H9 (cell line): ENCODE measurements at places on chromosomes 5 and 9.

GRCh38 chr5:147760086-147760875 lies 22.2 kb downstream of the JAKMIP2 start:
- DNase-seq, result no peak

DNA sequence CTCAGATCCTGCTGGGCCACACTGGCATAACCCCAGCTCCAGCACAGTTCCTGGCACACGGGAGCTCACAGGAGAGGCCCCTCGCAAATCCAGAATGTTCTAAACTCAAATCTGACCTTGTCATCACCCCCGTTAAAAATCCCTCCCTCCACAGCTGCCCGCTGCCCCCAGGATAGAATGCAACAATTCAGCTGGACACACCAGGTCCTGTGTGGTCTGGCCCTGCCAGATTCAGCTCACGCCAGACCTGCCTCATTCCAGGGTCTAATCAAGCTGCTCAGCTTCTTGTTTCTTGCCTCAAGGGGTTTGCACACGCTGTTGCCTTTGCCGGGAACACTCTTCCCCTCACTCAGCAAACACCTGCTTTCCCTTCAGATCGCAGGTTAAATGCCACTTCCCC lies 45.0 kb upstream of the ASS1 start:
- DNase-seq, result no peak

GRCh38 chr5:114339108-114339507 lies 22.8 kb upstream of the KCNN2 start:
- DNase-seq, result no peak

DNA sequence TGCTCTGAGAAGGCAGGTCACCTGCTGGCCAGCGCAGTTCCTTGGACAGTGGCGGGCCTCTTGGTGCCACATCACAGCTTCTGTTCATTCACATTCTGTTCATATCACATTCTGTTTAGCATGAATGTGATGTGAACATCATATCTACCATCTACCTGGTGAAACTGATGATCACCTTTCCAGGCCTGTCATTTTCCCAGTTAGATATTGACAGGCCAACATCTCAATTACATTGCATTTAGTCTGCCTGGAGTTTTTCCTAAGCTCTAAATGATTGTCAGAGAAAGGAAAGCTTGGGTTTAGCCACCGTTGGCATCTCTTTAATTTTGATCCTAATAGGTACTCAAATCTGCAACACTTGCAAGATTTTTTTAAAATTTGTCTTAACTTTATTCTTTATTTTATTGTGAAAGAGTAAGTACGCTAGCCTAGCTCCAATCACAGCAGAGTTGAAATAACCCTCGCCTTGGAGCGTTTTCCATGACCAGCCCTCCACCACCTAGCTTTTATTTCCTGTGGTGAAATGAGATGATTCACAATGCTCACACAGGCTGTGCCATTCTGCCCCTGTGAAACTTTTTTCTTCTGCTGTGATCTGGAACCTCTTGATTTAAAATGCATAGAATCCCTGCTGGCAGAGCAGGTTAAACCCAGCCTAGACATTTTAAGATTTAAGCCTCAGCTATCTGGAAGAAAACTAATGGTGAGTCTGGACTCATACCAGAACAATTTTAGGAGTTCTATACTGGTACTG lies 225.0 kb downstream of the ESM1 start:
- DNase-seq, result no peak

GRCh38 chr5:40678026-40678425 lies 1.7 kb upstream of the PTGER4 start:
- DNase-seq, result no peak

- DNase-seq, result no peak
Measured at GRCh38 chr5:72951671-72952468, 4.0 kb upstream of the FCHO2 start.

DNA sequence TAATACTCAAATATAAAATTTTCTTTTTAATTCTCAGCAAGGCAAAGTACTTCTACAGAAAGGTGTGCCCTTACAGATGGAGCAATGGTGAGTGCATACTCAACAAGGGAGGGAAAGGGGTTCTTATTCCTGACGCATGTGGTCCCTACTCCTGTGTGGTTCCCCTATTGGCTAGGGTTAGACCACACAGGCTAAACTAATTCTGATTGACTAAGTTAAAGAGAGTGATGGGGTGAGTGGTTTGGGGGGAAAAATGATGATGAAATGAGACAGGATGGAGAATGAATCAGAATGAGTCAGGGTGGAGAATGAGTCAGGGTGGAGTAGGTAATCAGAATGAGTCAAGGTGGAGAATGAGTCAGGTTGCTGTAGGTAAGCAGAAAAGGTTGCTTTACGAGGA lies 22.9 kb upstream of the HMGCS1 start:
- no peak for DNase-seq

- no peak for DNase-seq
Measured at GRCh38 chr5:4862500-4862899, 277.6 kb upstream of the ADAMTS16 start.

DNA sequence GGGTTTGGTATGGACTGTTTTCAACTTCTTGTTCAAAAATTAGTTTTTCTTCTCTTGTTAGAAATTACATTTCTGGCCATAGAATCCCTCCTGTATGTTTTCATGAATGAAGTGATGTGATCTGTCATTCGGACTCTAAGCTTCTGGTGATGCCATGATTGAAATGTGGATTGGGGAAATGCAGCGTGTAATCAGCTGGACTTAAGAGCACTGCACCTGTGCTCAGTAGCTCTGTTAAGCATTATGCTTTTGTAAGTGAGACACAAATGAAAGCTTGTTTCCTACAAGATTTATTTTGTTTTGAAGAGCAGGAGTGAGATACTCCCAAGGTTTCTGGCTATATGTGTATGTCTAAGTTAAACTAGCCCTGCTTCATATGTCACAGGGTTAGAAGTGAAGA lies 24.0 kb upstream of the FAM120AOS start:
- no peak for DNase-seq

DNA sequence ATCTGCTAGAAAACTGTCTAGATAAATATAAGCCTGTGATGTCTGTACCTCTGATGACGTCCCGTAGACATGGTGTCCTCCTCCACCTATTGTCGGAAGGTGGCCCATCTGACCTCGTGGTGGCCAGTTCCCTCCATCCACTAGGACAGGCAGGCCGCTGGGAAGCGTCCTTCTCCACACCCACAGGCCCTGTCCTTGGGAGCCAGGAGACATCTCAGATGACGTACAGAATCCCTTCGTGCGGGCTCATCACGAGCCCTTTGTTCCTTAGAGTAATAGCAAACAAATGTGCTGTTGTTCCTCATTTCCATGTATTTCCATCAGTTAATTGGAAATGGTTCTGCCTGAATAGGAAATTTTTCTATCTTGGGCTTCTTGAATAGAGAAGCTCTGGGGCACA lies 38.3 kb upstream of the TENT4A start:
- DNase-seq, result no peak

- DNase-seq, result no peak
Measured at GRCh38 chr5:139875957-139876356, 80.3 kb downstream of the PSD2 start.

DNA sequence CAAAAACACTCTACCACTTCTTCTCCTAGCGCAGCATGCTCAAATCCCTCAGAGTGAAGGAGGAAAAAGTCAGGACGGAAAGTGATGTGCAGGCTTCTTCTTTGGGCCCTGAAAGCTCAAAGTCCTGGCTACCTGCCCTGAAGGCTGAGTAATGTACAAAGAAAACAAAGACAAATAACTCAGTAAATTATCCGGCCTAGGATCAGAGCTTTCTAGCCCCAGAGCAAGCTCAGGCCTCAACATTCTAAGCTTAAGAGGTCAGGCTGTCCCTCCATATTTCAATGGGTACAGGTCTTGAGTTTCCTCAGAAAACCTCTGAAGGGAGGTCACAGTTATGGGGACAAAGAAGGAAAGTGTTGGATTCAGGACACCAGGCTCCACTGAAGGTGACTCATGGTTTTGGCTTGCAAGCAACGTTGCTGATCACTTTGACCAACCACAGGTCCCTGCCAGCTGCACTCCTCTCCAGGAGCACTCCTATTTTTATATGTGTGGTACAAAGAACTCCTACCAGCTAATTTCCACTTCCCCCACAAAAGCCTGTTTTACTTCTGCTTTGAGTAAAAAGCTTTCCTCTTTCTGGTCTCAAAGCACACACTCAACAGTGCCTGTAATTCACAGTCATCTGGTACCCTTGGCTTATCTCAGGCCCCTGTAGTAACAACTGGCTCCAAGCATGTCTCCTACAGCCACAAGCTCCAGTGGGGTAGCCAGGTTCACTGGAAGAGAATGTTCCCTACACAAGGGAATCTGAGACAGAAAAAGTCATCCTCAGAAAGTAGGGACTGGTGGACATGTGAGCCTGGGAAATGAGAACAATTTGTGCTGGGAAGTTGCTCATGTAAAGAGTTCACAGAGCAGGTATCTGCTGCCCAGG lies 115.7 kb downstream of the UGCG start:
- no peak for DNase-seq

GRCh38 chr5:154178661-154179060 lies 11.9 kb upstream of the GALNT10 start:
- no peak for DNase-seq

- DNase-seq, result no peak
Measured at GRCh38 chr5:74421377-74421776, 219.2 kb downstream of the ENC1 start.

GRCh38 chr5:23528677-23529076 lies 21.3 kb downstream of the PRDM9 start:
- DNase-seq, result no peak

GRCh38 chr9:133640580-133641395 lies 4.6 kb downstream of the DBH start:
- no peak for DNase-seq

DNA sequence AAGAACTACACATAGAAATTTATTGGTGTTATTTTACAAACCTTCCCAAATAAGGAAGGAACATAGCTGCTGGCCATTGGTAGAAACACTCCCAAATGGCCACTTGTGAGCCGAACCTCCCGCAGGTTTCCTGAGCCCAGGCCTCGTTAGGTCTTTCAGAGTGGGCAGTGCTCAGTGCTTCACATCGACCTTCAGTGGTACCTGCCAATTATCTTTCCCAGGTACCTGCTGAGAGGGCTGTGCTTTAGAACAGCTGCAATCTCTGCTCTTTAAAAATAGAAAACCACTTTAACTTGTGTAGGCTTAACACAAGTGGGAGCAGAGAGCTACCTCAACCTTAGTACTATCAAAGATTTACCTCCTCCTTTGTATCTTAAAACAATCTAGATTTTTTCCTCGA lies 334.1 kb downstream of the RFX3 start:
- DNase-seq, result no peak

DNA sequence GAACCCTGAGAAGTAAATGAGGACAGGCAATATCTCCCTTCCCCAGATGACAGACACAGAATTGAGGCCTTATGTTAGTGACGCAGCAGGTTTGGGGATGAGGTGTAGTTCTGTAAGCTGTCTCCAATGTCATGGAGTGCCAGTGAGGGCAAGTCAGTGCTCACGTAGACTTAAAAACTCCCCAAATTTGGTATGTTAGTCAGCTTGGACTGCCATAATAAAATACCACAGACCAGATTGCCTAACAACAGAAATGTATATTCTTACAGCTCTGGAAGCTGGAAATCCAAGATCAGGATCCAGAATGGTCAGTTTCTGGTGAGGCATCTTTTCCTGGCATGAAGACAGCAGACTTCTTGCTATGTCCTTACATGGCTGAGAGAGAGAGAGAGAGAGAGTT lies 14.9 kb downstream of the FOXI1 start:
- DNase-seq, result no peak

GRCh38 chr9:14326264-14326826 lies 12.4 kb upstream of the NFIB start:
- DNase-seq, result no peak

GRCh38 chr5:135359374-135360165 lies 39.5 kb downstream of the MACROH2A1 start:
- no peak for DNase-seq

GRCh38 chr5:111143910-111144309 lies 51.8 kb downstream of the WDR36 start:
- DNase-seq, result no peak

GRCh38 chr9:87549791-87550190 lies 52.1 kb downstream of the DAPK1 start:
- DNase-seq, result no peak

GRCh38 chr9:126336736-126337325 lies 10.2 kb downstream of the MVB12B start:
- no peak for DNase-seq

- no peak for DNase-seq
Measured at GRCh38 chr5:56346741-56347535, 113.8 kb upstream of the ANKRD55 start.

DNA sequence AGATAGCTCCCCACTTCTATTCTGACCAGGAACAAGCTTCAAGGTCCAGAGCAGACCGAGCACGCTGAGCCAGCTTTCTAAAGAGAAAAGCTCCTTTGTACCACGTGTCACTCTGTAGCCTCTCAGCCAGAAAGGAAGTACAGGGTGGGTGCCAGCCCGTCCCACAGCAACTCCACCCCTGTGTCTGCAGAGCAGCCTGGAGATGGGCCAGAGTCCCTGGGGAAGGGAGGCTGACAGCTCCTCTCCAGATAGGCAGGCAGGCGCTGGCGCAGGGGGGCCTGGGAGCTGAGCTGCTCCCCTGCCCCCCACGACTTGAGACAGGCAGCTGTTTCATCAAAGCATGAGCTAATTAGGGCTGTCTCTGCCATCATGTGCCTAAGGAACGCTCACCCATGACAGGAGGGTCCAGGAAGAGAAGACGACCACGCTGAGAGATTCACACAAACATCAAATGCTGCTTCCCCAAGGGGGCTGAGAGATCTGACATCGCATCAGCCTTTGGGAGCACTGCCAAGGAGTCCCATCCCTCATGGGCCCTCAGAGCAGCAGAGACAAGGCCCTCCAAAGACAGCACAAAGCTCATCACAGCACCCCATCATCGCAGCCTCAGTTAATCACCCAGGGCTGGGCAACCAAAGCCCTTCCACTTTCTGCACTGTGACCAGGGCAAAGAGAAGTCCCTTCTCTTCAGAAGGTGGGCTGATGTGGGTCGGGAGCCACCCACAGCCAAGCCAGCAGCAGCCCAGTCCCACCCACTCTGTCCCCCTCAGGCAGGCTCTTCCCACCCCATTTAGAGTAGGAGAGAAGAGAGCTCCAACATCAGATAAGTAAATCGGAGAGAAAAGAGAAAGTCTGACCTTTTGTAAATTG lies 78.5 kb upstream of the LRRTM2 start:
- DNase-seq, result no peak

DNA sequence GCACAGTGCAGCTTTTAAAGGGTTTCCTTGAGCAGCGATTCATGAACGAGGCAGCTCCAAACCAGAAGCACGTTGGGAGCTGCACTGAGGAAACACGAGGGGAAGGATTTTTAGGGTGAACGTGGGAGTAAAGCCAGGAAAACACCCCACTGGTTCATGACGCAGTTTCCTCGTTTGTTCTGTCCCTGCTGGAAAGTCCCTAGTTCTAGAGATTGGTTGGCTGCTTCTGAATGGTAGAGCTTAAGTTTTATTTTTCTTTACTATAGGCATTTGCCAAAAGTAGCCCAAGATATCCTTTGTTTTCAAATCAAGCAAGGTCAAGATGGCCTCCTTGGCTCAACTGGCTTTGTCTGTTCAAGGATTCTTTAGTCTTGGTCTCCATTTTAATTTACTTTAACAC lies 116.5 kb upstream of the CACNA1B start:
- no peak for DNase-seq
